ENCODE measurements at places on chromosomes 6 and 20. TPM values are rescaled to one million over a fixed set of nuclear protein-coding genes. Genes with fewer than 3 reads are reported as not detected.

The PKIB gene
- 4.1 TPM for total RNA-seq

The RFX6 gene
- not detected for total RNA-seq

The SERPINB1 gene
- total RNA-seq = 299 TPM

The CLDN20 gene
- total RNA-seq = 0.14 TPM

The PPP1R18 gene
- 34.1 TPM for total RNA-seq

The MMP24 gene
- total RNA-seq = not detected

The SLC17A1 gene
- total RNA-seq = not detected

The MOCS1 gene
- 3.4 TPM for total RNA-seq

The CST7 gene
- total RNA-seq = not detected

The COL21A1 gene
- total RNA-seq = 0.42 TPM

The CST5 gene
- total RNA-seq = not detected

The DUSP15 gene
- not detected for total RNA-seq

Measured in airway epithelial cell (primary cell).